ENCODE measurements at places on chromosomes 1 and 21.

DNA sequence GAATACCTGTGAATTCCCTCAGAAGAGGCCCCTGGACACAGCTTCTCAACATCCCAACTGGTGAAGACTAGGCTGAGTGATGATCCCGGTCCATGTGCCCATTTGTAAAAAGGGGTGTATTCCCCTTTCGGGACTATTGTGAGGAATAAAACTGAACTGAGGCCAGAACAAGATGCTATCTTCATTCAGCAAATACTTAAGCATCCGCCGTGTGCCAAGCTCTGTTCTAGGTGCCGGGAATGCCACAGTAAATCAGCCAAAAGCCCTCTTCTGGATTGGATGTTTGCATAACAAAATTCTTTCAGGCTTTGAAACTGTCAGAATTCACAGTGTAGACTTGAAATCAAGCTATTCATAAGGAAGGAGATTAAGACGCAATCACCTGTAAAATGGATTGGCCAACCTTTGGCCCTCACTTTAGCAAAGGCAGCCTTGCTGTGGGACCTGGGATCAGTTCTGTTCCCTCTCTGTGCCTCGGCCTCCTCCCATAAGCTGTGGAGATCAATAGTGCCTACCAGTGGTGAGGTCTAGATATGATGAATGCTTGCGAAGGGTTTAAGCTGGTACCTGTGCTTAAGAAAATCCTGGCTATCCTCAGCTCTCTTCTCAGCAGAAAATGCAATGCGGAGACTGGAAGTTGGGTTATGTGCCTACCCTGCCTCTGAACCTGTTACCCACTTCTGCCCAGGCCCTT is 1.8 kb downstream of the ALPL start:
- DNase-seq: no peak

DNA sequence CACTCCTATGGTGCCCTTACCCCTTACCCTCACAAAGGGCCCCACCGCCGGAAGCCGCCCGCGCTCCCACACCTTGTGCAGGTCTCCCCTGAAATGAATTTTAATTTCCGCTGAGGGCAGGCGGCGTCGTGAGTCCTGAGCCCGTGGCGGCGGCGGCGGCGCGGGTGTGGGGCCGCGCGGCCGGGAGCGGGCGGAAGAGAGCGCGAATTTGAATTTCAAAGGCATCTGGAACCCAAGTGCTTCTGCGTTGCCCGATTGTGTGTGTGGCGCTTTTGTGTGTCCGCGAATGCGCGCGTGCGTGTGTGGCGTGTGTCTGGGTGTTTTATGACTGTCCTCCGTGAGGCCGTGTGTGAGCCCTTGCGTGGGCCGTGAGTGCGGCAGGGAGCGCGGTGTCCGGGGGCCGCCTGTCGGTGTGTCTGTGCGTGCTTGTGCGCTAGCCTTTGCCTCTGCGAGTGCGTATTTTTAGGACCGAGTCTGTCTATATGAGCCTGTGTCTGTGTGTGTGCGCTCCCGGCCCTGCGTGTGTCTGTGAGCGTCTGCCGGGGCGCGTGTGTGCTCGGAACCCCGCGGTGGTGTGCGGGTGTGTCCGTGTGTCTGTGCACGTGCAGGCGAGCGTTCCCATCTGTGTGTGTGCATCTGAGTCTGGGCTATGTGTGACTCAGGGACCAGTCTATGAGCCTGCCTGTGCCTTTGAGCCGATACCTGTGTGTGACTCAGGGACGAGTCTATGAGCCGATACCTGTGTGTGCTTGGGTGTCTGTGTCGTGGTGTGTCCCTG is 7.9 kb upstream of the ADGRB2 start:
- DNase-seq: peak; percentile 33

GRCh38 chr1:167456926-167457325 is 61.4 kb downstream of the CD247 start:
- no peak for DNase-seq

DNA sequence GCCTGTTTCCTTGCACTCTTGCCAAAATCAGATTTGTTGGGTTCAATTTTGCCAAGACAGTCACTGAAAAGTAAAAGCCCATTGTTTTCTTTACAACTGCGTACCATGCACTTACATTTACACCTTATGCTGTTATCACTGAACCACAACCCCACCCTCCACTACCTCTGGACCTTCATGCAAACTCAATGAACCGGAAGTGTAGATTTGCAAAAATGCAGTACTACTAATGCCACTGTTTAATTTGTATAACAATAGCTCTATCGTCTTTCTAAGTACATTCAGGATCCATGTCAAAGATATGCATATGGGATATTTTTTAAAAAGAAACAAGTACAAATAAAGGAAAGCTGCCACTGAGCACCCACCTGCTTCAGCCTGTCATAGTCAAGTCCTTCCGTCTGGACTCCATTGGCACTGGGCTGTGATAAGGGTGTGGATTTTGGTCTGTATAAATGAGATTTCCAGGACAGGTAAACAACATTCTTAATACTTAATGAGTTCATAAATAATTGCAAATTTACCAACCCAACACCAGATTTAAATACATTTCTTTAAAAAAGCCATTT is 72.9 kb upstream of the LBR start:
- no peak for DNase-seq

DNA sequence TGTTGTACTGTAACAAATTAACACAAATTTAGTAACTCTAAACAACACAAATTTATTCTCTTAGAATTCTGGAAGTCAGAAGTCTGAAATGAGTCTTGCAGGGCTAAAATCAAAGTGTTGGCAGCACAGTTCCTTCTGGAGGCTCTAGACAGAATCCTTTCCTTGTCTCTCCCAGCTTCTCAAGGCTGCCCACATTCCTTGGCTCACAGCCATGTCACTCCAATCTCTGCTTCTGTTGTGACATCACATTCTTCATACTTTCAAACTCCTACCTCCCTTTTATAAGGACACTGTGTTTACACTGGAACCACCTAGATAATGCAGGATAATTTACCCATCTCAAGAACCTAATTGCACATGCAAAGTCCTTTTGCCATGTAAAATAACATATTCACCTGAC is 225.0 kb upstream of the PRMT6 start:
- no peak for DNase-seq

GRCh38 chr1:48680411-48681035 is 96.2 kb downstream of the BEND5 start:
- no peak for DNase-seq

DNA sequence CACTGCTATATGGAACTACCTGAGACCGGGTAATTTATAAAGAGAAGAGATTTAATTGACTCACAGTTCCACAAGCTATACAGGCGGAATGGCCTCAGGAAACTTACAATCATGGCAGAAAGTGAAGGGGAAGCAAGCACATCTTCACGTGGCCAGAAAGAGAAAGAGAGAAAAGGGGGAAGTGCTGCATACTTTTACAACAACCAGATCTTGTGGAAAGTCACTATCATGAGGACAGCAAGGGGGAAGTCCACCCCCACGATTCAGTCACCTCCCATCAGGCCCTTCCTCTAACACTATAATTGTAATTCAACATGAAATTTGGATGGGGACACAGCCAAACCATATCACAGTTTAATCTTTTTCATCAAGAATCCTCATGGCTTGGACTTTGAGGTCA is 339.2 kb upstream of the AJAP1 start:
- no peak for DNase-seq

DNA sequence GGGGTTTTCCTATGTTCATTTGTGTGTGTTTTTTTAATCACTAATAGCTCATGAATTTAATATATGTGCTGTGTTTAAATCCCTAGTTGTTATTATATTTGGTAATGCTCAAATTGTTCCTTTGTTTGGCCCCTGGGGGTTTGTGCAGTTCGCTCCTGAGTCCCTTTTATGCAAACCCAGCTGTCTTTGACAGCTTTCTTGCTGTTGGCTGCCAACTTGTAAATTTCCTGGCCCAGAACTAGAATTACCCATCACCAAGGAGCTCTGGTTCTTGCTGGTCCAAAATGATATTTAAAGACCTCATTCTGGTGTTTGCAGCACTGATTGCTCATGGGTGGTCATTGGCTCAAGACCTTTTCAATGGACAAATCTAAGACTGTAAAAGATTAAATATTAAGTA is 39.6 kb upstream of the PGBD5 start:
- no peak for DNase-seq

GRCh38 chr1:221994274-221994698 is 252.4 kb upstream of the DUSP10 start:
- DNase-seq: no peak

GRCh38 chr1:115805597-115805996 is 35.3 kb downstream of the NHLH2 start:
- DNase-seq: no peak

- no peak for DNase-seq
Measured at GRCh38 chr1:20008391-20008841, 29.0 kb upstream of the PLA2G2A start.

DNA sequence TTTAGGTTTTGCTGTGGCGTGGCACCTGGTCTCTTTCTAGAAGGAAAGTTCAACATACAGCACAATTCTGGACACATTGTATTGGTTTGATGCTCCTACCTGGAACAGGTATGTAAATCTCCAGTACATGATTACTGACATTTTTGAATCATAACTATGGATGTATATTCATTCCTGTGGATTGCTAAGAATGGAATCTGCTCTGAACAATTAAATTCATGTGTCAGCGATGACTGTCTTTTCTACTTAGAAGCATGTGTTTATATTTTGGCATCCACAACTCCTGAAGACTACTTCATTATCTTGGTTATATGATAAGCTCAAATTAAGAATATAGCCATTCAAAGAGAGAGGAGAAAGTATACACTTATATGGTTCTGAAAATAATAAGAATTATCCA is 291.8 kb downstream of the CHRM3 start:
- DNase-seq: no peak
